ENCODE measurements at places on chromosomes 1 and 21.

DNA sequence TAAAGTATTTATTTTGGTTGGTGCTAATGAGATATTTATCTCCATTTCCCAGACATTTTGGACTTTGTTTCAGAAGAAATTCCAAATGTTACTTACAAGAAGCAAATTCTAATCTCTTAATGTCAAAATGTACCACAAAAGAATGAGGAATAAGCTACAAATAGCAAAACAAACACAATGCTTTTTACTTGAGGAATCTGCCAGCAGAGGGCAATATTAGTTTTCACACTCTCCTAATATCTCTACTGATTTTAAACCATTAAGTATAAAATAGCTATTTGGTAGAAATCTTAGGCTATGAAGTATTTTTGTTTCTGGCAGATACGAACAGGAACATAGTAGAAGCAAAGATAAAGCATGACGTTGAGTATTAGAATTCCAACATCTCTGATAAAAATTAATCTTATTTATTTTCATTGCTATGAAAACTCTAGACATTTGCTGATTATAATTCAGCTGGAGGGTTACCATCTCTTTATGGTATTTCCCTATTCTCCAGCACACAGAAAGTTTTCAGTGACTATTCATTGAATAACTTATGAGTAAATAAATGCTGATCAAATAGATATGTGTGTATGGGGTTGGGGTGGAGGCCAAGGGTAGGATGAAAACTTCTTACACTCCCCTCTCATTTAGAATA is 13.4 kb upstream of the HMCN1 start:
- DNase-seq: peak; percentile 67

DNA sequence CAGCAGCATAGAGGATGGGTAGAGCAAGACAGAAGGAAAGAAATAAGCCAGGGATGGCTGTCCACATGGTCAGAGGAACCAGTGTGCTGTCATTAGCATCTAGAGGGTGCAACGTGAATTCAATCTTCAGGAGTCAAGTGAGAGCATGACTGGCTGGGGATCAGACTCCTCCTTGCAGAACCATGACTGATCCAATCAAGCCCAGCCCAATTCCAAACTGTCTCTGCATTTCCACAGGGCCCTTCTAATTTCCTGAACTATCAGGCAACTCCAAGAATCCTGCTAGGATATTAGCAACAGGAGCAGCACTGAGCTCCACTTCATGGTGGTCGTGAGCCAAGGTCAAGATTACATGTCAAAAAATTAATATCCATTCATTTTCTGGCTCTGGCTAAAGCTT is 166.8 kb upstream of the CAMK1G start:
- DNase-seq: no peak

- DNase-seq: no peak
Measured at GRCh38 chr1:8197493-8198282, 120.2 kb upstream of the SLC45A1 start.

- no peak for DNase-seq
Measured at GRCh38 chr1:159786966-159787365, 6.2 kb downstream of the DUSP23 start.

DNA sequence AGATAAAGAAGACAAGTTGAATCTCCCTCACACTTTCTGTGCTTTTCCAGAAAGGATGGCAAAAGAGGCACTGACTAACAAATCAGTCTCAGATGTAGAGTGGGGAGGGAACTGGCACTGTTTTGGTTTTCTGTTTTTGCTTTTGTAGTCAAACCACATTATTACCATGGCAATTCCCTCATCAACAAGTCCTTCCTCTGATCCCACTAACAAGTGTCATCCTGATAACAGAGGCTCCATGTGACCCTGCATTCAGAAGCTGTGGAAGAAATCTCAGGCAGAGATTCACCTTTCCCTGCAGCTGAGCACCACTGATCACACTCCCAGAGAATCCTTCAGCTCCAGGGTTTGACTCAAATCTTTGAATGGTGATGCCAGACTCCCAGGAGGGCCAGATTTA is 203.4 kb downstream of the TNR start:
- DNase-seq: no peak

DNA sequence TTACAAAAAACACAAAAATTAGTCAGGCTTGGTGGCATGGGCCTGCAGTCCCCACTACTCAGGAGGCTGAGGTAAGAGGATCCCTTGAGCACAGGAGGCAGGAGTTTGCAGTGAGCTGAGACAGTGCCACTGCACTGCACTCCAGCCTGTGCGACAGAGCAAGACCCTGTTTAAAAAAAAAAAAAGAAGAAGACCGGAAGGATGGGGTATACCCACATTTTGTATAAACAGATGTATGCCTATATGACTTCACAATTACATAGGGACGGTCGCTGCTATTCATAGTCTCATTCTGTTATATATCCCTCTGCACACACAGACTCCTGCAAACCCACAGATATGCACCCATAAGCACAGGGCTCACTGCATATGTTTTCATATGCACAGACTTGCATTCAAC is 12.7 kb downstream of the LCK start:
- no peak for DNase-seq

- DNase-seq: peak; percentile 56
Measured at GRCh38 chr1:39104158-39105060, 78.3 kb downstream of the NDUFS5 start.

DNA sequence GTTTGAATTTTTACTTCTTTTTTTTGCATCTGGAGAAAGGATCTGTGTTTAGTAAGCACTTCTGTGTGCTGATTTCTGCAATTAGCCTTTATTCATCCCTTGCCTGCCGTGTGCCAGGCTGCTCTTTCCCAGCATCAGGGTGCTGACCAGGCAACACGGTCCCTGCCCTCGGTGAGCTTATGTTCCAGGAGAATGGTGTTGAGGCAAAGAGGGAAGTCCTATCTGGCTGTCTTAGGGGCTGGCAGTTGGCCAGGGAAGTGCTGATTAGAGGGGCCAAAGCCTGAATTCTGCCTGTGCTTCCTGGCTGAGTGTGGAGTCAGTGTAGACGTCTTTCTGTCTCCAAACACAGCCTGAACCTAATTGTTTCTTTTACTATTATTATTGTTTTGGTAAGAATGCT is 187.1 kb downstream of the CAMTA1 start:
- DNase-seq: no peak

- DNase-seq: no peak
Measured at GRCh38 chr1:51242546-51242945, 6.5 kb downstream of the RNF11 start.

DNA sequence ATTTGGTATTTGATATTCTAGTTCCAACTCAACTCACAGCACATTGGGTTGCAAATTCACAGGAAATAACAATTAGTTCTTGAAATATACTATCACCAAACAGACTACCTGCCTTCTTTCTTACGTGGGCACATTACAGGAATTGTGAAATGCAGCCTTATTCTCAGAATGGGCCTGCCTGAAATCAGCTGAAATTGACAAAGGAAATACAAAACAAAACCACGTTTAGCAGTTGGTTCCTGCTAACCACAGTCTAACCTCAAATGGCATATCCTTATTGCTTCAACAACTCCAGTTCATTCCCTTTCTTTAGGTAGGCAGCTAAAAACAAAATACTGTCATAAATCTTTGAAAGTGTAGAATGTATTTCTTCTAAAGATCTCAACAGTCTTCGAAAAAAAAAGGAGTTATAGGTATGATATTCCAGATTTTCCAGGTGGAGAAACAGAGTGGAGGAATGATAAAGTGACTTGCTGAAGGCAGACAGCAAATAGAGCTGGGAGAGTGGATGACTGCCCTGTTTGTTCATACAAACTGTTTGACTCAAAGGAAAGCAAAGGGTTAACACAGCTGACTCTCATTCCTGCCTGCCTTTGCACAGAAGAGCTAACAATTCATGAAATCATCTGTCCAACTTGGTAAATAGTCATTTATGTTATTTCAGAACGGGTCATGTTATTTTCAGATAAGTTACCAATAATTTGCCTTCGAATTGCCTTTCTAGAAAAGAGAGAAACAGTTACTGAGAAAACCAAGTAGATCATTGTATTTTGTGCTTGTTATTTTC is 1.6 kb upstream of the GREM2 start:
- no peak for DNase-seq

GRCh38 chr1:73627723-73628122 is 570.3 kb downstream of the LRRIQ3 start:
- no peak for DNase-seq

DNA sequence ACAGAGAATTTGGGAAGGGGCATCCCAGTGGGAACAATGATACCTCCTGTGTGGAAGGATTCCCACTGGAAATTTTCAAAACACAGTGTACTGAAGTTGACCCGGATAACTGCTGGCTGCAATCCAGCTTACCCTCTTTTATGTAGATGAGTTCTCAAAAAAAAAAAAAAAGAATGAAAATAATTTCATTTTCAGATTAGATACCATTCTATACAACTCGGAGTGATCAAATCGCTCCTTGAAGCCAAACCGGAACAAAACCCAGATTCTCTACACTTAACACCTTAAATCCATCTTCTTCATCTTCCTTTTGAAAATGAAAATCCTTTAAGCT is 69.1 kb downstream of the KAZN start:
- DNase-seq: no peak

- no peak for DNase-seq
Measured at GRCh38 chr1:93631626-93632365, 49.8 kb downstream of the BCAR3 start.

- no peak for DNase-seq
Measured at GRCh38 chr1:27889506-27889905, 17.2 kb downstream of the THEMIS2 start.

DNA sequence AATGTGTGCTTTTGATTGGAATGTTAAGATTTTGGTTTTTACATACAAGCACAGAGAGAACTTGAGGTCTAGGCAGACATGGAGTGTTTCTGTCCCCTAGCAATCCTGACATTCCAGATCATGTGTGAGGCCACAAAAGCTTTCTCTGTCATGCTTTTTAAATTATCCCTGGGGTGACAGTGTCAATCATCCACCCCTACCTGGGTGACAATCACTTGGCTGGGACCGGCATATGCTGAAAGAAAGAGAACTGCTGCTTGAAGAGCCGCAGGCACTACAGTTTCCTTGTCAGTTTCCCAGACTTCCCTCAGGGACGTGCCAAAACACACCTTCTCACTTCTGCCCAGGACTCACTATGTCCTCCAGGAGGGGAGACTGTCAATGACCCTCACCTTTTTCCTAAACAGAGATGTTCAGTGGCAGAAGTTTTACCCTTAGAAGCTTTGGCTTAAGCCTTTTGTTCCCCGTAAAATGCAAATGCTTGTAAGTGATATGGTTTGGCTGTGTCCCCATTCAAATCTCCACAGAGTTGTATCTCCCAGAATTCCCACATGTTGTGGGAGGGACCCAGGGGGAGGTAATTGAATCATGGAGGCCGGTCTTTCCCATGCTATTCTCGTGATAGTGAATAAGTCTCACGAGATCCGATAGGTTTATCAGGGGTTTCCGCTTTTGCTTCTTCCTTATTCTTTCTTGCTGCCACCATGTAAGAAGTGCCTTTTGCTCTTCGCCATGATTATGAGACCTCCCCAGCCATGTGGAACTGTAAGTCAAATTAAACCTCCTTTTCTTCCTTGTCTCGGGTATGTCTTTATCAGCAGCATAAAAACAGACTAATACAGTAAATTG is 217.4 kb downstream of the FGGY start:
- DNase-seq: no peak

- no peak for DNase-seq
Measured at GRCh38 chr21:38917043-38917774, 111.5 kb downstream of the ETS2 start.

DNA sequence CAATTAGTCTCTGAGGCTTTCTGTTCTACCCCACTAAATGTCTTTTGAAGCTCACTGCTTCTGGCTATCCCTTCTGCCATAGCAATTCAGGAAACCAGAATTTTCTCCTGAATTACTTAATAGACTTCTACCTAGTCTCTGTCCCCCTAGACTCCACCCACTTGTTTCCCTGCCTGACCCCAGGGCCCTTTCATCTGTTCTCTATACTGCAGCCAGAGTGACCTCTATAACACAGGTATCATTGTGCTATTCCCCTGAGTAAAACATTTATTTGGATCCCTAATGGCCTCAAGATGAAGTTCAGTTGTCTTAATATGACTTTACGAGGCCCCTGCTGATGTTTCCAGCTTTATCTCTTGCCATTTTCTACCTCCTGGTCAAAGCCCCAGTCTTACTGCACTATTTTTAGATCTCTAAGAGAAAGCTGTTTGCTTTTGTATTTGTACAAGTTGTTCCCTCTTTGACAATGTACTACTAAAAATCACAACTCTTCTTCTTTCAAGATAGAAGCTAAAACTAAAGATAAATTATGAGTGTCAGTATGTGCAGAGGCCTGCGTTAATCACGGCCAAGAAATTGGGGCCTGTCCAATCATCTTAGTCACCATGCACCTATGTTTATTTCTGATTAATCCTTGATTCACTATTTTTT is 54.5 kb downstream of the ATP1B1 start:
- DNase-seq: no peak

- no peak for DNase-seq
Measured at GRCh38 chr1:185732951-185733350, 1.2 kb upstream of the HMCN1 start.
